ENCODE measurements at places on chromosomes 2 and 18. TPM values are rescaled to one million over a fixed set of nuclear protein-coding genes. Genes with fewer than 3 reads are reported as not detected.

SALL3 gene
- total RNA-seq: not detected

IL1R1 gene
- 3.7 TPM for total RNA-seq

GRCh38 chr2:233320470-233320869 is 12.9 kb downstream of the SAG start:
- no peak for DNase-seq

TNS1 gene
- 1.1 TPM for total RNA-seq

SCN7A gene
- not detected for total RNA-seq

DNA sequence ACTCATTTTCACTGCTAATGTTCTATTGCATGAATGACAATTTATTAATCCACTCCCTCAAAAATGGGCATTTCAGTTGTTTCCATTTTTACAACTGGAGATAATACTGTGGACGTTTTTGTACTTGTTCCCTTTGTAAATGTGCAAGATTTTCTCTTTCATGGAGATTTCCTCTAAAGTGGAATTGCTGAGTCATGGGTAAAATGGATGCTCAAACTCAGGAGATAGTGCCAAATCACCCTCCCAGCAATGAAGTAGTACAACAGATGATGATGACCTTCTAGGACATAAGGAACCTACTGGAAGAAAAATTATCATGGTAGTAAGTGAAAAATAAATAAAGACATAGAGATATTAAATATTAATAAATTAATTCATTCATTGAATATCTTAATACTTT is 460.8 kb upstream of the CHST9 start:
- no peak for DNase-seq

GRCh38 chr2:123540291-123540690 is 484.8 kb upstream of the CNTNAP5 start:
- no peak for DNase-seq

MROH2A gene
- not detected for total RNA-seq

- no peak for DNase-seq
Observed at GRCh38 chr2:62340994-62341484, 145.1 kb downstream of the B3GNT2 start.

Measured in CD8-positive, alpha-beta memory T cell (primary cell).